ENCODE measurements at places on chromosomes 2 and 18.

GRCh38 chr2:225090746-225091145, 48.5 kb upstream of the DOCK10 start:
- DNase-seq, result peak; percentile 67

DNA sequence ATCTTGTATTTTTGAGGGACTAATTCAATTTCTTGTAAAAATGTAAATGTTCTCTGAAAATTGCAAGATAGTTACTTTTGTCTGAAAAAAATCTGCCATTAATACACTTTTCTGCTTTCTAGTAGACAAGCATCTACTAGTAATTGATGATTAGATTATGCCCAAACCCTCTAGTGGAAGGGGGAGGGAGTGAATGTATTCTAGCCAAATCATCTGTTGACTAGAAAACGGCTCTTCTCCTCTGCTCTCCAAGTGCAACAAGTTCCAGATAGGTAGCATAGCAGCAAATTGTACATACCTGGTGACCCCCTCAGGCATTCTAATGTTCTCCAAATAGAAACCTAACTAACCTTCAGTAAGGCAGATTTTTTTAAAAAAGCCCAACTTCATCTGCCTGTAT, 58.6 kb downstream of the RELCH start:
- no peak for DNase-seq

- no peak for DNase-seq
Measured at GRCh38 chr2:160376576-160376975, 117.0 kb downstream of the RBMS1 start.

DNA sequence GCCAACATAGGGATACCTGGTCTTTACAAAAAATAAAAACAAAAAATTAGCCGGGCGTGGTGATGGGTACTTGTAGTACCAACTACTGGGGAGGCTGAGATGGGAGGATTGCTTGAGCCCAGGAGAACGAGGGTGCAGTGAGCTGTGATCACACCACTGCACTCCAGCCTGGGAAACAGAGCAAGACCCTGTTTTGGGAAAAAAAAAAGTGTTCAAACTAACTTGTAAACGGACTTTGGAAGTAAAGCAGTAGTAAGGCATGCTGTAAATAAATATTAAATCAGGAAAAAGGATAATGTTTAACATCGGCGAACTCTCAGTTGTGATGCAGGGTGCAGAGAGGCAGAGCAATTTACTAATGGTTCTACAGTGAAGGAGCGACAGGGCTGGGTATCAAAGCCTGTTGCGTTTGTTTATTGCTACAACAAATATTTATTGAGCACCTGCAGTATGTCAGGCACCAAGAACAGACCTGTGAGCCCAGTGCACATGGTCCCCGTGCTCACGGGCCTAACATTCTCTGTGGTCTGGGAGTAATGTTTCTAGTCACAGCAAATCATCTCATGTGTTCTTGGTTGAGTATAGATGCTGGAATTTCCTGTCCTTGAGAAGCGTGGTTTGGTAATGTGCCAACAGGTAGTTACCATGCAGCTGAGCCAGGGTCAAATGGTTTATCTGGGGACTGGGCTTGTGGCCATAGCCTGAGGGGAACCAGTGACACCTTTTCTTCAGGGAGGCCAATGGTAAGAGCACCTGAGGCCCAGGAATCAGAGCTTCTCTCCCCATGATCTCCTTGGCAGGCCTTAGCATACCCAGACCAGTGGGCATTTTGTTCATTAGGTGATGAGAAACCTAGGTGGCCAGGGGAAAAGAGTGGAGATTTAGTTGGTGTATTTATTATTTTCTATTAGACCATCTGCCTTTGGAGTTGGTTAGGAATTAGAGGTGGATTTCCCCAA, 27.9 kb upstream of the GREB1 start:
- peak; percentile 72 for DNase-seq

DNA sequence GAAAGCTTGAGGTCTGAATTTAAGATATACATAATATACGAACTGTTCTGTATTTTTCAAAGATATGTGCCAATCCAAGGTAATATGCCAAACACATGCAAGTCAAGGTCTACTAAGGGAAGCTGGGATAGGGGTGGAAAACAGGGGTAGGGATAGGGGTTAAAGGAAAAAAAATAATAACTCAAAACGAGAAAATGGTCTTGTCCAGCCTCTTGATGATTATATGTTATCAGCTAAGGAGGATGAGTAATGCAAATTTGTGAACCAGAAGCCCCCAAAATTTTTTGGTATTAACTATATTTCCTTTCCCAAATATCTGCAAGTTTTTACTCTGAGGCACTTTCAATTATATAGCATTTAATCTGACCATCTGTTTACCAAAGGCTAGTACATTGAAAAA, 219.3 kb downstream of the ZEB2 start:
- no peak for DNase-seq

DNA sequence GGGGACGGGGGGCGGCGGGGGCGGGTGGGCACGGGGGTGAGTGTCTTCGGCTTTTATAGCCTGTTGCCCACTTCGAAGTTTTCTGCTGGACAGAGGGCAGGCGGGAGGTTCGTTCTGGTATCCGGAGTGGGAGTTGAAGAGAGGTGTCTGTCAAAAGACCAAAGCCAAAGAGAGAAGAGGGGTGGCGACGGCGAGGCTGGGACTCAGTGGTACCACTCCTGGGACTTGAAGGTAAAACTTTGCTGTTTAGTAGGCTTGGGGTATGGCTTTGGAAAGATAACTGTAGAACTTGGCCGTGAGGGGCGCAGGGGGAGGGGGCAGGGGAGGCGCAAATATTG, 215.8 kb upstream of the DTNA start:
- DNase-seq, result no peak

- no peak for DNase-seq
Measured at GRCh38 chr2:18795906-18796305, 206.5 kb upstream of the NT5C1B start.

- DNase-seq, result no peak
Measured at GRCh38 chr18:60965856-60966255, 367.4 kb upstream of the CDH20 start.

DNA sequence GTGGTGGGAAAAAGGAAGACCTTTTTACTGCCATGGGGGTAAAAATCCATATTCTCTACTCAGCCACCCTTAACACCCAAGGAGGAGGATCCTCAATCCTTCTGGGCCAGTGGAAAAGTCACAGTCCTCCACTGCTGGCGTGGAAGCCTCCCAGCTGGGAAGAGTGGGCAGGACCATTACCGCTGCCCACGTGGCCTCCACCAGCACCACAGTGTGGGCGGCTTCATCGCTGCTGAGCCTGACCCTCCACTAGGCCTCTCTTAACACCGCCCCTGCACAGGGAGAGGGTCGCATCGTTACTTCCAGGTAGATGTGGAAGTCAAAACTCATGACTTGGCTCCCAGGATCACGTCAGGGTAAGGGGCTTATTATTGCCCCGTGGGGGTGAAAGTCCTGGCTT, 656.5 kb downstream of the SUCLG1 start:
- no peak for DNase-seq

DNA sequence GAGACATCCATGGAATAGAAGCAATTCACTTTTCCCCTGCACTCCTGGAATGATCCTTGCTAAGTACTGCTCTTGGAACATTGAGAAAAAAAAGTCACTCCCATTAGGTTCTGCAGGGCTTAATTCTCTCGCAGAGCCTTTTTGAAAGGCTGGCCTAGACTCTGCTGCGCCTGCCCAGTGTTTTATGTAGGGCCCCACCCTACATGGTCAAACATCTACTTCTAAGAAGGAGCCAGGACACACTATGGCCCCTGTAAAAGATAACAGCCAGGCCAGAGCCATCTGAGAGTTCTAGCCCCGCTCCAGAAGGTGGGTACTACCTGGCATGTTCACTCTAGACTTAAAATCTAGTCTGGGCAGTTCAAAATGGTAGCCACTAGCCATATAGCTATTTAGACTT, 30.6 kb upstream of the NPAS2 start:
- no peak for DNase-seq

DNA sequence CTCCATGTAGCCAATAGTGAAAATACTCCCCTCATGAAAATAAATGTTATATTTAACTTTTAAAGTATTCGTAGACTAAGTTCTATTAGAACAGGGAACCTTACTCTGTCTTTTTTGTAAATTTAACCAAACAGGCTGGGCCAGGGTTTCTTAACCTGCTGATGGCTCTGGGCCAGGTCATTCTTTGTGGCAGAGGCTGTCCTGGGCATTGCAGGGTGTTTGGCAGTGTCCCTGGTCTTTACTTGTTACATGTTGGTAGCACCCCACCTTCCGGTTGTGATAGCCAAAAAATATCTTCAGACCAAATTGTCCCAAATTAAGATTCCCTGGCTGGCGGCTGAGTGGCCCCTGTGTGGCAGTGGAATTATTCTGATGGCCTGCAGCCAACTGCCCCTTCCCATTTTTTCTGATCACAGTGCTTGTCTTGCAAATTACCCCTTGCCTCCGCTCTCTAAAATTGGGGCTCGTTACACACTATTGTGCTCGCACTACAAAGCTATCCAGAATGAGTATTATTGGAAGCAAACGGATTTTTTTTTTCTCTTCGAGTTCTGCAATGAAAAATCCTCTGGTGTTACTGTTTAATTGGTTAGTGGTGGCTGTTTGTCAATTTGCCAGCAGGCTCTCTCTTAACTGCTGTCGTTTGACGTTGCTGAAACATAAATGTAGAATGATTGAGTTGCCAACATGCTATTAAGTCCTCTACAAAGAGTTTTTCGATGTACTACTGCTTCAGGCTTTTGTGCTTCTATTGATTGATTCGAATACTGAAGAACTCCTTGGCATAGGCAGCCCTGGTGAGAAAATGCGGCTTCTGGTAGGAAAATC, 216.9 kb downstream of the SH3RF3 start:
- DNase-seq, result no peak

DNA sequence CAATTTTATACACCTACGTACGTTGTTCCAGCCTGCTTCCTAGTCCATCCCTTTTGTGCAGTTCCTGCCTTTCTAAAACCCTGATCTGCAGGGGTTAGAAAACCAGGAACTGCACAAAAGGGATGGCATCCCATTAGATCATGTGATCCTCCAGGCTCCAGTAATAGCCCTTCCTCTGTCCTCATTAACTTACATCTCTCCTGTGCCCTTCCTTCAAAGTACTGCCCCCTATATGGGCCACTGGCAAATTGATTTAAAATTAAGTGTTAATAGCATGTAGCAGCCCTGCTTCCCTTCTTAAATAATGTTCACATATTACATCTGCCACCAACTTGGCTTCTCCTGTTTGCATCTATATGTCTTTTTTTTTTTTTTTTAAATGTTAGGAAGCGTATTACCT, 61.3 kb upstream of the NXPH2 start:
- no peak for DNase-seq

- DNase-seq, result no peak
Measured at GRCh38 chr2:175195012-175195411, 13.5 kb upstream of the ATP5MC3 start.

GRCh38 chr18:33135951-33136660, 304.4 kb downstream of the CCDC178 start:
- DNase-seq, result no peak

DNA sequence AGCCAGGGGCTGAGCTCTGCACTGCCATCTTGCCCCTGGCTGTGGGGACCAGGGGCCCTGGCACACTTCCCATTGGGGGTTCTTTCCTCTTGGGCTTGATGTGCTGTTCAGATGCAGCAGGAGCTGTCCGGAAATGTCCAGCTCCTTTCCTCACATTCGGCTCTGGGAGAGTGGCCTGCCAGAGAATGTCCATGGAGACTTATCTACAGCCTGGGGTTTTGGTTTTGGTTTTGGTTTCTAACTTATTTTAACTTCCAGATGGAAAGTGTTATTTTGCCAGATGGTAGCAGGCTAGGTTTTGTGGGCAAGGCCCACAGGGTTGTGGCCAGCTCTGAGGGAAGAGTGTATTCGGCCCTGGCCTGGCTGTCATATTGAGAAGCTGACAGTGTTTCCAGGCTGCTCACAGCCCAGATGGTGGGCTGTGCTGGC, 177.3 kb downstream of the ANKRD30B start:
- DNase-seq, result no peak

DNA sequence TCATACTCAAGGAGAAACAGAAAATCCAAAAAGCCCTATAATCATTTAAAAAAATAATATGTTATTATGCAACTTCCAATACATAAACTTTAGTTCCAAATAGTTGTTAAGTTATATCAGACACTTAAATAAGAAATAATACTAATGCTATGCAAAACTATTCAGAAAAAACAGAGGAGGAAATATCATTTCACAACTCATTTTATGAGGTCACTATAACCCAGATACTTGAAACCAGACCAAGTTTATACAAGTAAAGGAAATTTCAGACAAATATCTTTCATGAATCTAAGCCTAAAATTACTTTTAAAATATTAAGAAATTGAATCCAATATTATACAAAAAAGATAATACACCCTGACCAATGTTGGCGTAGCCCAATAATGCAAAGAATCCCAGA, 260.8 kb downstream of the CD226 start:
- DNase-seq, result no peak

DNA sequence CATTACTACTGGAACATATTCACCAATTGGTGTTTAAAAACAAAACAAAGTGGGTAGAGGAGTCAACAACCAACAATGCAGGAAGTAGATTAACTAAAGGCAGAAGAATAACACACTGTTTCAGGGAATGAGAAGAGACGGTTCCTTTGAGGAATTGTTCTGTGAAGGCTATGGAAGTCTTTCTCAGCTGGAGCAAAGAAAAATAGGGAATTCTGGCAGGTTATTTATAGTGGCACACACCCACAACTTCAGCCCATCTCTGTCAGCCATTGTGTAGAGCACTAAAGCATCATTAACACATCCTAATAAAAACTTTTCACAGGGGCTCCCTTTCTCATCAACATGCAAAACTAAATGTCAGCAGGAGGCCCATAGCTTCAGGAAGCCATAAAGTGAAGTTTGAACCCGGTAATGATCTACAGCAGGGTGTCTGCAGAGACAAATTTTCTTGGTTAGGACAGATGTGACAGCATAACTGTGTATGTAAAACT, 113.6 kb downstream of the CDH2 start:
- DNase-seq, result peak; percentile 21

DNA sequence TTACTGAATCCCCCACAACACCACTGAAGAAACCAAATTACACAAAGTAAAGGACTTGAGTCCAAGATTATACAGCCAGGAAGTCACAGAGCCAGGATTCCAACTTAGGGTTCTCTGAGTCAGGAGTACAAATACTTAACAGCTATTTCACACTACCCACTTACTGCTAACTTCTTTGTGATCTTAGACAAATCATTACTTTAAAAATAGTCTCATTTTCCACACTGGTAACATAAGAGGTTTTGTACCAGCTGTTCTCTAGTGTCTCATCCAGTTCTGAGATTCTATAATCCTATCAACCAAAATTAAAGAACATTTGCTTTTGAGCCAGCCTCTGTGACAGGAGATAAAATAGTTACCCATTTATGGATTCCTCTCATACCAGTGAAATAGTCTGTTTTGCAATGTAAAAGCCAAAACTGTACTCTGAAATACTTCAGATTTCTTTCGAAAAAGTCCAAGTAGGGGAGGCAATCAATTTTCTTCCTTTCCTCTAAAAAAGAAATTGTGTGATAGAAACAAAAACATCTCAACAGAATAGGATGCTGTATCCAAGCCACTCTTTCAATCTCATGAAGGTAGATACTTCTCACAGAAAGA, 157.6 kb downstream of the LRATD1 start:
- no peak for DNase-seq

DNA sequence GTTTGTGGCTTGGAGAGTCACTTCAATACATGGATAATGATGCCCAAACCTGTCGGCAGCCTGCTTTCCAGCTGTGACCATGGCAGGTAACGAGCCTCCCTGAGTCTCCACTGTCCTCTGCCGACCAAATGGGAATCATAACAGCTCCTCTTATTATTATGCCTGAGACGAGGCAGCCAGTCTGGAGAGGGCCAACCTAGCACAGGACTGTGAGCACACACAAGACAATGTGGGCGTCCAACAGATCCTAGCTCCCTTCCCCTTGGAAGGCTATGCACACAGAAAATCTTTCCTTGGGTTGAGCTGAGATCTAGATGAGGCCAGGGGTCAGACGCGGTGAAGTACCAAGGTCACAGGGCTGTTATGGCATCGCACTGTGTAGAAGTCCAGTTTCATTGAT, 890 bp upstream of the SLC4A3 start:
- DNase-seq, result no peak

Data from mammary epithelial cell (primary cell).